ENCODE measurements at places on chromosomes 1 and 21.

GRCh38 chr1:92219028-92219427 is 1.3 kb downstream of the C1orf146 start:
- no peak for DNase-seq

GRCh38 chr1:201791779-201792173 is 37.2 kb upstream of the IPO9 start:
- no peak for DNase-seq

- no peak for DNase-seq
Observed at GRCh38 chr1:243726806-243727502, 123.1 kb downstream of the AKT3 start.

DNA sequence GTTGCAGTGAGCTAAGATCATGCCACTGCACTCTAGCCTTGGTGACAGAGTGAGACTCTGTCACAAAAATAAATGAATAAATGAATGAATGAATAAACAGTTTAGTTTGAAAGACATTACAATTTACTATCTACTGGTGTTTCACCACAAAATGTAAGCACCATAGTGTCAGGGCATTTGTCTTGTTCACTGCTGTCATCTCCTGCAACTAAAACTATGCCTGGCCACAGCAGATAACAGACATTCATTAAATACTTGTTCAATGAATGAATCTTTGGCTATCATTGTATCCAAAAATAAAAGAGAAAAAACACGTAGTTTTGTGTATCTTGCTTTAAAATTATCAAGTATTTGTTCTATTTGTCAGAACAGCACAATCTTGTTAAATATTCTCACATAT is 32.5 kb downstream of the SASS6 start:
- DNase-seq: no peak

GRCh38 chr1:10704368-10704882 is 92.0 kb downstream of the CASZ1 start:
- DNase-seq: no peak

GRCh38 chr1:97314685-97315084 is 593.1 kb downstream of the PTBP2 start:
- DNase-seq: no peak

DNA sequence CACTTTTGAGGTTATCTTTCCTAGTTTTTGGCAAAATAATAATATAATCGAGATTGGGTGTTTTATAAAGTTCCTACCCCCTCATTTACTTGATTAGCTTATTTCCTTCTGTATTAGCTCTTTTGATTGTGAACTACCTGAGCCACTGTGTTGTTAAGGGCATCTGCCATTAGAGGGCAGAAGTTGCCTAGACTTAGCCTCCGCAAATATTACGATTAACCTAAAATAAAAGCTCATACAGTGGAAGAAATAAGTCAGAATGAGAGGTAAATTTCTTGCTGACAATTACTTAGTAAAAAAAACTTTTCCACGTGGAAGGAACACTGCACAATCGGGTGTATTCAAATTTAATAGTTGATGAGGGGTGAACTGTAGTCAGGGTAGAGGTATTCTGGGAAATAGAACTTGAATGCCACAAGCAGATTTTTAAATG is 2.3 kb downstream of the H3-3A start:
- DNase-seq: peak; percentile 59

- no peak for DNase-seq
Observed at GRCh38 chr1:245526141-245526540, 371.4 kb downstream of the KIF26B start.

GRCh38 chr1:73026114-73026513 is 743.8 kb upstream of the NEGR1 start:
- no peak for DNase-seq

GRCh38 chr1:203672346-203672745 is 45.7 kb downstream of the ATP2B4 start:
- DNase-seq: no peak

- DNase-seq: no peak
Observed at GRCh38 chr1:177571485-177572076, 398.3 kb downstream of the SEC16B start.

DNA sequence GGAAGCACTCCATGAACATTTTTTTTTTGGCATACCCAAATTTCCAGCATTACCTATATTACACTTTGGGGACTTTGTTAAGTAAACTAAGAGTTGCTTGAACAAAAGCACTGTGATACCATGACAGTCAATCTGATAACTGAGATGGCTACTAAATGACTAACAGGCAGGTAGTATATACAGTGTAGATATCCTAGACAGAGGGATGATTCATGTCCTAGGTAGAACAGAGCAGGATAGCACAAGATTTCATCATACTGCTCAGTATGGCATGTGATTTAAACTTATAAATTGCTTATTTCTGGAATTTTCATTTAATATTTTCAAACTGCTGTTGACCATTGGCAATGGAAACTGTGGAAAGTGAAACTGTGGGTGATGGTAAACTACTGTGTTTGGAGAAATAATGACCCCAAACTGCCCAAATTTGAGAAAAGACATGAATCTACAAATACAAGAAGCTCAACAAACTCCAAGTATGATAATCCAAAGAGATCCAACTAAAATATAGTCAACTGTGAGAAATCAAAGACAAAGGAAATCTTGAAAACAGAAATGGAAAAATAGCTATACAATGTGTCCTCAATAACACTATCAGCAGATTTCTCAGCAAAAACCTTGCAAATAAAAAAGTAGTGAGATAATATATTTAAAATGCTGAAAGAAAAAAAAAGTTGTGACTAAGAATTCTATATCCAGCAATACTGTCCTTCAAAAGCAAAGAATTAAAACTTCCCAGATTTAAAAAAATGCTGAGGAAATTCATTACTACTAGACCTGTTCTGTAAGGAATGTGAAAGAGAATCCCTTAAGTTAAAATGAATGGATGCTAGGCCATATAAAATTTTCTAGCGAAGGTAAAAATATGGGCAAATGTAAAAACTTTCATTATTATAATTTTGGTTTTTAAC is 410.4 kb downstream of the DUSP10 start:
- DNase-seq: no peak

GRCh38 chr1:37031429-37031828 is 2.9 kb downstream of the GRIK3 start:
- no peak for DNase-seq

- no peak for DNase-seq
Observed at GRCh38 chr1:119080586-119080985, 59.9 kb downstream of the WARS2 start.

GRCh38 chr1:178539291-178539690 is 26.4 kb downstream of the TEX35 start:
- no peak for DNase-seq

DNA sequence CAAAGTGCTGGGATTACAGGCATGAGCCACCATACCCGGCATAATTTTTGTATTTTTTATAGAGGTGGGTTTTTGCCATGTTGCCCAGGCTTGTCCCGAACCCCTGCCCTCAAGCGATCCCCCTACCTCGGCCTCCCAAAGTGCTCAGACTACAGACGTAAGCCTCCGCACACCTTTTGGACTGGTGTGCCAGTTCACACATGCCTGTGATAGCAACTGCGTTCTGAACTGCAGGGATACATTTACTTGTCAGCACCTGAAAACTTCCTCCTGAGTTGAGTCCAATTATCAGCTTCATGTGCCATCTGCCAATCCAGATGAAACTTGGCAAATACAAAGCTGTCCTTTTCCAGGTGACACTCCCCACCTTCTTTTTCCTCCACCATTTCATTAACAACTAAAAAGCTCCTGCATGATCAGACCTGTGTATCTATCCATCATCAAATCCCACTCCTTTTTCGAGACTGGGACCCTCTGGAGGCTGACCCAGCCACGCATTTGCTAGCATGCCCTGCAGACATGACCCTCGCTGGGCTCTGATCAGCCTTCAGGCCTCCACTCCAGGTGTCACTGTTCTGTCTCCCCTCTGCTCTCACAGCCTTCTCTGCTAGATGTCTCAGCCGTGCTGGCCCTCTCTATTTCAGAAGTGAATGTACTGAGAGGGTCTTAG is 2.1 kb upstream of the DEGS1 start:
- DNase-seq: no peak

GRCh38 chr1:169595764-169596711 is 9.8 kb upstream of the F5 start:
- DNase-seq: no peak

Measured in CD4-positive, alpha-beta T cell treated with Interleukin-4 for 1 hour (primary cell).